Hematopoietic multipotent progenitor cell treated with erythropoietin and hydrocortisone succinate and interleukin-3 and kit ligand, for 8 days (in vitro differentiated cells): ENCODE measurements at places on chromosomes 4 and X.
A peak's percentile ranks its signal among the peaks of the same experiment; 100 is the strongest.

- no peak for DNase-seq
Measured at GRCh38 chr4:165199286-165199685, 8.1 kb upstream of the KLHL2 start.

- peak; percentile 62 for DNase-seq
Measured at GRCh38 chr4:1010395-1011021, 918 bp upstream of the FGFRL1 start.

GRCh38 chr4:121873604-121874003, 3.3 kb upstream of the BBS7 start:
- no peak for DNase-seq

- DNase-seq, result no peak
Measured at GRCh38 chr4:188423039-188423438, 283.8 kb downstream of the TRIML1 start.

DNA sequence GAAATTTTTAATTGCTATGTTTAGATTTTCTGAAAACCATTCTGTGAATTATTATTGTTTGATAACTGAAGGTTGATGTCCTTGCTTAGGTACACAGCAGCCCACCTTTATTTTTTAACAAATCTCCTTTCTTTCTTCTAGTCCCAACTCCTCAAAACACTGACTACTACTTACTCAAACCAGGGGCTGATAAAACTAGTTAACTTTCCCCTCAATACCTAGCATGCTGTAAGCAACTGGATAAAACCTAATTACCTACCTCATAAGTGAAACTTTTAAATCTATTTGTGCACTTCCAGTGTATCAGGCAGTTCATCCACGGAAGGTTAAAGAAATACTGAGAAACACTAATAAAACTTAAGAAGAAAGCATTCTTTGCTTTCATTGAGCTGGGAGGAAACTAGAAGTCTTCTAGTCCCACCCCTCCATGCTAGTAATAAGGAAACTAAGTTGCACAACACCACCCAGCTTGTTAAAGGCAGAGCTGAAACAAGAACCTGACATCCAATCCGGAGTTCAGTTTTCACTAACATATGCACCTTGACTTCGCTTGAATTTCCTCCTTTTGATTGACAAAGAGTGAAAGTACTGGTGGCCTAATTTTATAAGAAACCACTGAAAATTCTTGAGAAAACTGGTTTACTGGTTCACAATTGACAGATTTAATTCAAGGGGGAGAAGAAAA, 180.2 kb upstream of the TET2 start:
- peak; percentile 19 for DNase-seq

GRCh38 chrX:102832661-102833060, 104.4 kb upstream of the RAB40AL start:
- DNase-seq, result no peak

DNA sequence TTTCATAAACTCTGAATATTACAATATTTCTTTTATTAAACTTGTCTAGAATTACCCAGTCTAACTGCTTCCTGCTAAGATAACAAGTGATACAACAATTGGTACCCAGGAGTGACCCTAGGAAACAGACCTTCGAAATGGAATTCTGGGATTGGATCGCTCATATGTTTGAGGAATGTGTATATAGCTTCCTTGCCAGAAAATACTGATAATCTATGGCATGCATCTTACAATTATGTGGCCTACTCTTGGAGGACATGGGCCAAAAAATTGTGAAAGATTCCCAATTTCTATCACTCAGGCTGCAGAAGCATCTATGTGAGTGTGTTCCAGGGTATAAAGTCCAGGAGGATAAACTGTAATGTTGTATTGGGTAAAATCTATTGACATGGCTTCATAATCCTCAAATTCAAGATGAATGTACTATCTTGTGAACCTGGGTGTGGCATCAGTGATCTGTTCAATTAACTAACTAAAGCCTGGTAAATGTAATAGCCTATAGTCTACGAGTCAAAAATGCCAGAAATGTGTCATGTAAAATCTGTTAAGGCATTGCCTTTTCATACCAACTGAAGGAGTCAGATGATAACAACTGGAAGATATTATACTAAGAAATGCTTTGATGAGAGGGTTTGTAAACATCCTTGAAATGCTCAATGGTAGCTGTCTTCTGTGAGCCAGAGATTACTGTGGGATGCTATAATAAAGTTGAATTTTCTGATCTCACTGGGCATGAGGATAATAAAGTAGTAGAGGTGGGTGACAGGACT, 1499.3 kb downstream of the PCDH7 start:
- no peak for DNase-seq

GRCh38 chr4:52572936-52573485, 86.1 kb downstream of the USP46 start:
- DNase-seq, result no peak

DNA sequence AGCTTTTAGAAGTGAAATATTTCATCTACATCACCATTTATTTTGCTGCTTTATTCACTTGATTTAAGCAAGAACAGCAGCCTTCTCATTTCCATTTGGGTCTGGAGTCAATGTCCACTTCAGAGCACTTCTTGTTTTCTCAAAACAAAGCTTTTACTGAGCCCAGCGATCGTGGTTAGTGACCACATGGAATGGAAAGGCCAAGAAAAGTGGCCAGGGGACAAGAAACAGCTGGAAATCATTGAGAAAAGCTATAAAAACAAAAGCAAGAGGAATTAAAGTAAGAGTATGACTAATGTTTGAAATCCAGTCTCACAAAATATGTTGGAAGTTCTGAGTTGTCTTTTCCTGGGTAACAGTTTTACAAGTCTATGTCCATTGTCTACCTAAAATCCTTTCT, 328.4 kb upstream of the INTU start:
- no peak for DNase-seq

- DNase-seq, result peak; percentile 44
Measured at GRCh38 chrX:69615779-69616456, at the start of gene EDA. Gene EDA (plus strand): TSS chrX:69616113.

GRCh38 chrX:46912603-46913491, 626 bp downstream of the JADE3 start:
- peak; percentile 45 for DNase-seq

- no peak for DNase-seq
Measured at GRCh38 chr4:88021824-88022223, 14.4 kb downstream of the PKD2 start.

DNA sequence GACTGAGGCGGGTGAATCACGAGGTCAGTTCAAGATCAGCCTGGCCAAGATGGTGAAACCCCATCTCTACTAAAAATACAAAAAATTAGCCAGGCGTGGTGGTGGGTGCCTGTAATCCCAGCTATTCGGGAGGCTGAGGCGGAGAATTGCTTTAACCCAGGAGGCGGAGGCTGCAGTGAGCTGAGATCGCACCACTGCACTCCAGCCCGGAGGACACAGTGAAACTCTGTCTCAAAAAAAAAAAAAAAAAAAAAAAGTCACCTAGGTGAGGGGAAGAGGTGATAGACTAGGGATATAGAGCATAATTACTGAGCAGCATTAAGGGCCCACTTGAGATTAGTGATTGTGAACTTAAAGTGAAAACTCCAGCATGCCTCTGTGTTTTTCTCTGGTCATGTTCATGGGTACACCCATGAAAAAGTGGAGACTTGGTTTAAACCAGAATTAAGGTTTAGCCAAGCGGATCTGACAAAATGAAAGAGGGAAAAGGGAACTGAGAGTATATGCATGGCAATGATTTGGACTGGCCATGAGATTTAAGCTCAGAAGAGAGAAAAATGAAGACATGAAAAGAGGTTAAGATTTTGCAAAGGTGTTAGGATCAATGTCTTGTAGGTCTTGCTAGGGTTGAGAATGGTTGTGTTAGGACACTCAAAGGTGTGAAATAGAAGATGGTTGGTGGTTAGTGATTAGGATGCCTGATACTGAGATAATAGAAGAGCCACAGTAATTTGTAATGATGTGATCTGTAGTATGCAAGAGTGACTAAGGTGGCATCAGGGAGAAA, 105.0 kb downstream of the RAB28 start:
- DNase-seq, result no peak

DNA sequence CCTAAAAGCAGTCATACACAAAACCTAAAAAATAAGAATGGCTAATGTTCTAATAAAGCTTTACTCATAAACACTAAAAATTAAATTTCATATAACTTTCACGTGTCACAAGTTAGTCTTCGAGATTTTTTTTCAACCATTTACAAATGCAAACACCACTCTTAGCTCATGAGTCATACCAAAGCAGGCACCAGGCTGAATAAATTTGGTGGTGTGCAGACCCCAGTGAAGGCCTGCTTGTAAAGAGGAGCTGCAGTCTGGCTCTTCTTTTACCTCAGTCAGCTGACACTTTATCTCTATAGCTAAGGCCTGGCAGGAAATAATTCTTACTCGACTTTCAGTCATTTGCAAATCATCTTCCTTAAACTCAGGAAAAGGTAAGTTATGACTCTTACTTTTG, 37.4 kb downstream of the CLOCK start:
- DNase-seq, result no peak
